ENCODE measurements at places on chromosomes 13 and 19.

- DNase-seq = no peak
Measured at GRCh38 chr13:51977625-51978024, 33.6 kb downstream of the ATP7B start.

DNA sequence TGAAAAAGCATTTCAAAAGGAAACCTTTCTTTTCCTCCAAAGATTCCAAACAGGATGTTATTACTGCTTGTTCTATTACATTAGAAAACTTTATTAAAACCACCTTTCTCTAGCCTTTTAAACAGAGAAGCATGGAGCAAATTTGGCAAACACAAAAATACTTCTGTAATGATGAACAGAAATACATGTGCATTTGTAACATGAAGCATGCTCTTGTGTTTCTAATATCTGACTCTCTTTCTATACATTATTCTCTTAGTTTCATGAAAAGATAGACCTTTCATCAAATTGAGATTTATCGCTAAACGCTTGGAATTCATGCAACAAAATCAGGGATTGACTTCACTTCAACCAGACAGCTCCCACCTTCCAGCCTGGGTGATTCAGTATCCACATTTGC, 152.8 kb upstream of the IRS2 start:
- DNase-seq = no peak

DNA sequence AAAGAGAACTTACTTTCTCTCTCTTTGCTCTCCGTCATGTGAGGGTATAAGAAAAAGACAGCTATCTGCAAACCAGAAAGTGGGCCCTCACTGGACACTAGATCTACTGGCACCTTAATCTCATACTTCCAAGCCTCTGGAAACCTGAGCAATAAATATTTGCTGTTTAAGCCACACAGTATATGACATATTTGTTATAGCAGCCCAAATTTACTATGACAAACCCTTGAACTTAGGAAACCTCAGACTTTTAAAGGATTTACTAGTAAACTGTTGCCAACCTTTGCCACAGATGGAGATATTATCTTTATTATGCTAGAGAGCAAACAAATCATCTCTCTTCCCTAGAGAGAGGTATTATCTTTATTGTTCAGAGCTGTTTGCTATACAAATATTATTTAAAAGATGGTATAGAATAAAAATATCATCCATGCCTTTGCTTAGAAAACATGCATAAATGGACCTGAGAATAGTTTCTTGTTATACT, 1446.1 kb downstream of the SLITRK1 start:
- DNase-seq = no peak

- no peak for DNase-seq
Measured at GRCh38 chr19:33385956-33386355, 12.4 kb downstream of the CEBPG start.

DNA sequence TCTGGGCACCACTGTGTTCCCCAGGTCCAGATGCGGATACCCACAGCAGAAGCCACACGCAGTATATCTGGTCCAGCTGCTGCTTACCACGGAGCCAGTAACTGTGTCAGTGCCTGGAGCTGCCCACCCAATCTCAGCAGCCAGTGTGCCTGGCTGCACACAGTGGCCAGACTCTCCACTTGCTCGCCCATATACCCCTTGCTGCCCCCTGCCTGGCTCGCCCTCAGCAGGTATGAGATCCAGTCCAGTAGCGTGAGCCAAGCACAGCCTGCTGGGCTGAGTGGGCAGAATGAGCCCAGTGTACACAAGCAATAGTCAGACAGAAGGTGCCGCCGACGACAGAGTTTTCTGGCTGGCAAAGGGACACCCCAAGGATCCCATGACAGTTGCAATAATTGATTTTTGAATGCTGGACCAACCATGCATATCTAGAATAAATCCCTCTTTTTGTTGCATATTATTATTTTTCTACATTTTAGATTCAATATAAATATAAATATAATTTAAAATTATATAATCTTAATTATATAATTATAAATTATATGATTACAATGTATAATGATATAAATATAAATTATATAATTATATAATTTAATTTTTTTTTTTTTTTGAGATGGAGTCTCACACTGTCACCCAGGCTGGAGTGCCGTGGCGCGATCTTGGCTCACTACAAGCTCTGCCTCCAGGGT, 918.8 kb upstream of the MIR17HG start:
- no peak for DNase-seq

- no peak for DNase-seq
Measured at GRCh38 chr19:7196763-7197118, 97.5 kb downstream of the INSR start.

- DNase-seq = no peak
Measured at GRCh38 chr13:98370806-98371515, 193.9 kb upstream of the RNF113B start.

DNA sequence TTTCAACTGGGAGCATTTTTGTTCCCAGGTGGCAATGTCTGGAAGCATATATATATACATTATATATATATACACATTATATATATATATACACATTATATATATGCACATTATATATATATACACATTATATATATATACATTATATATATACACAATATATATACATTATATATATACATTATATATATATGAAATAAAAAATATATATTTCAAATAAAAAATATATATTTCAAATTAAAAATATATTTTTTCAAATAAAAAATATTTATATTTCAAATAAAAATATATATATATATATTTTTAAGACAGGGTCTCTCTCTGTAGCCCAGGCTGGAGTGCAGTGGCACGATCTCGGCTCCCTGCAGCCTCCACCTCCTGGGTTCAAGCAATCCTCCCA, 61.5 kb downstream of the ADGRE1 start:
- DNase-seq = no peak

- DNase-seq = no peak
Measured at GRCh38 chr19:13619203-13619632, 112.9 kb upstream of the CACNA1A start.

GRCh38 chr13:35694549-35695447, 218.3 kb upstream of the MAB21L1 start:
- DNase-seq = no peak

DNA sequence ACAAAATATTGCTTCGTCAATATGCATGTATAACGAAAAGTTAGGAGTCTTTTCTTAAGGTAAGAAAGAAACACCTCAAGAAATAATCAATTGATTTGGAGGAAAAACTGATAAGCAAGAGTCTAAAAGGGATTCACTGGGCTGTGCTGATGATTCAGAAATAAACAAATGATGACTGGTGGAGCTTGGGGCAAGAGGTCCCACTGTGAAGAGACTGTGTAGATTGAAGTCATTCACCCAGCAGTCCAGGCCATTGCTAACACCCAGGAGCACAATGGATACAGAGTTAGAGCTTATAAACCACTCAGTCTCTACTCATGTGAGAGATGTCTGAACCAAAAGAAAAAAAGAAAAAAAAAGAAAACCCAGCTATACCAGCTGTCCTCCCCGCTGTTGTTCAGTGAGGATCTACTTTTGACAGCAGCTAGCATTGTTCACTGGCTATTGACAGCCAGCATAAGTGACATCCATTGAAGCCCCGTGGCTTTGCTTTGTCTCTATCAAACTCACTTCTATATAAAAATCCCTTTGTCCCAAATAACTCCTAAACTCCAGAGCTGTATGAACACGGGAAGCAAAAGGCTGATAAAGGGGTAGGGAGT, 255.5 kb downstream of the KCTD12 start:
- no peak for DNase-seq

- DNase-seq = peak; percentile 96
Measured at GRCh38 chr19:19170053-19170872, at the start of gene MEF2B. Gene MEF2B, minus strand, starts transcription at chr19:19170263. Its CDS starts 19,528 bp downstream, at chr19:19150735.

DNA sequence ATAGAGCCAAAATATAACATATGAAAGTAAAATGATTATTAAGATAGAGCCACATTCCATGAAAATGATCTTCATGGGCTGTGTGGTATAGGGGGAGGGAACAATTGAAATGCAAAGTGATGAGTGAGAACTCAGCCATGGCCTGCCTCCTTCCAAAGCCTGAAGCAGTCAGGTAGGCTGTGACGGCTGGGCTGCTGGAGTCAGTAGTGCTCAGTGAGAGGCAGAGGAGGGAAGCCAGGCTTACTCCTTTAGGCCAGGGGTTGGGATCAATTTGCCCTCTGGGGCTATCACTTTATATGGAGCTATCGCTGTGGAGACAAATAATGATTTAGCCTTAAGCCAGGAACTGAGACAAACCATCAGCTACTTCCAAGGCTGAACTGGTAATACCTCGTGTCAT, 654.9 kb downstream of the FGF9 start:
- DNase-seq = no peak

DNA sequence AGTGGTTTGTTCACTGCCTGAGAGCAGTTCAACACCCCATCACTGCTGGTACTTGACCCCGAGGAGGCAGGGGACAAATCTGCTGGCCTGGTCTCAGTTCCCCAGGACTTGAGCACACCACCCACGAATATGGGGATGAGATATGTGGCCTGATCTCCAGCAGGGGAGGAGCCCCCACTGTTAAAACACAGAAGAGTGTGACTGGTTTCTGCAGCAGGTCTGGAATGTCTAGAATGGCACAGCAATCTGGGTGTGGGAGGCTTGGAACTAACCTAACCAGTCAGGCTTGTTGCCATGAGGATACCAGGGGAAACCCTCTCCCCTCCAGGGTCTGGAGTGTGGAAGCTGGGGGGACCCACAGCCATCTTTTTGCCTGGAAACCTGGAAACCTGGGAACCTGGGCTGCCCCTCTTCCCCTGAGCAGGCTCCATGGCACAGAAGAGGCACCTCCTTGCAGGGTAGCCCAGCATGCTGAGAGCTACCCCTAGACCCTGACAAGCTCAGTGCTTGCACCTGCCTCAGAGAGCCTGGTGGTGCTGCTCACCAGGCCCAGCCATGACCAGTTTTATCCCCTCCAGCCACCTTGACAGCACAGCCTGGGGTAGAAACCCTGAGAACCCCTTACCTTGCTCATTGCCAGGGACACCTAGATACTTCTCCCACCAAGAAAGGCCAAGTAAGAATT, 273.8 kb downstream of the LIG4 start:
- DNase-seq = no peak

DNA sequence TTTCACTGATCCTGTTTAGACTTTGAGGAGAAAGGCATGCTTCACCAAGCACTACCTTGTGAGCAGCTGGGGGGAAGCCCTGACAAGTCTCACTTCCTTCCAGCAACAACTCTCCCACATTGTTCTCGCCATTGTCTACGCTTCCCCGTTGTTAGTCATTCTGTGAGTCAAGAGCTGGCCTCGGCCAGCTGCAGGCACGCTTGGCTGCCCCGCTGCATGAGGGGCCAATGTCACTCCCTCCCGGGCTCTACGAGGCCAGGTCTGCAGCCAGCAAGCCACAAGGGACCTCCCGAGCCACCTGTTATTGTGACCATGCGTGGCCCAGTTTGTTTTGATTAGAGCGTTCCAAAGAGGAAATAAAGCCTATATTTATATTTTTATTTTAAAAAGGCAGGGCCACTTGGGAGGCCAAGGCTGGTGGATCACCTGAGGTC, 220.9 kb downstream of the FOXO1 start:
- peak; percentile 83 for DNase-seq

- no peak for DNase-seq
Measured at GRCh38 chr13:29886446-29886845, 36.0 kb upstream of the UBL3 start.

GRCh38 chr19:38319421-38320258, at the start of gene KCNK6:
Gene KCNK6, plus strand, starts transcription at chr19:38319845. Its CDS starts 106 bp downstream, at chr19:38319951.
- DNase-seq = no peak

- DNase-seq = no peak
Measured at GRCh38 chr19:4575267-4576015, 16.0 kb upstream of the SEMA6B start.

DNA sequence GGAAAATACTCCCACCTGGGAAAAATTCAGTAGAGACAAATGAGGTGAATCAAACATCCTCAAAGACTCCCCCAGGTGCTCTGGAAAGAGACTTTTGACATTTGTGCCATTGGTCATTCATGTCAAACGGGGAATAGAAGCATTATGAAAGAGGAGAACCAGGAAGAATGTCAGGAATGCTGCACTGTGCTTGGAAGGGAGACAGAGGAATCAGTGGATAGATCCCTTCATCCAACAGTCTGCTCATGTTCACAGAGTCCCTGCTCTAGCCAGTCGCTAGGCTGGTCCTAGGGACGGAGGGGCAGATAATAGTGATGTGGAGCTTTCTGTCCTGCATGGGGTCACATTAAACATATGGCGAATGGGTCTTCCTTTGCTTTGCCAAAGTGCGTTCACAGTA, 384.4 kb downstream of the FGF9 start:
- DNase-seq = no peak

- DNase-seq = no peak
Measured at GRCh38 chr13:113616281-113616906, 31.8 kb downstream of the TFDP1 start.
